Stimulated activated CD4-positive, alpha-beta T cell treated with anti-CD3 and anti-CD28 coated beads, Interleukin-12 subunit alpha, Interleukin-12 subunit beta, amount 100 ng/mL, for 24 hours (primary cell): ENCODE measurements at places on chromosomes 4 and X.

- DNase-seq = no peak
Measured at GRCh38 chr4:38231626-38232025, 271.4 kb downstream of the PTTG2 start.

DNA sequence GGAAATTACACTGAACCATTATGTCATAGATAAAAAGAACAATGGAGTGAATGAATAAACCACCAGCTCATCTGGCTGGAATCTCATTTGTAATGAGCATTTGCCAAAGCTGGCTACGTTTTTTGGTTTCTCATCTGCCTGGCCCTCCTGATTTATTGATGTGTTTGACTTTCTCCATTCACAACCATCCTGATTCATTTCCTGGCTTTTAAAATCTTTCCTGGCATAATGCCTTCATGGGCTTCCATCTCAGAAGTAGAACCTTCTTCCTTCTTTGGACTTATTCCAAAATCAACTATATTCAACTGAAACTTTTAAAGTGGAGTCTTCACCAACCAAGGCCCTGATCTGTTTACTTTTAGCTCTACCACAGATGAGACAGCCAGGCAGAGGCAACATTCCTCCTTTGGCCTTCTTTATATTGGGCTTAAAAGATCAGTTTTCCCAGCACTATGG is 36.0 kb upstream of the ARSJ start:
- DNase-seq = no peak

GRCh38 chr4:4714331-4714730 is 145.1 kb upstream of the MSX1 start:
- DNase-seq = no peak

- DNase-seq = no peak
Measured at GRCh38 chr4:926538-926937, 5.6 kb downstream of the GAK start.

- no peak for DNase-seq
Measured at GRCh38 chrX:20461576-20461975, 194.9 kb upstream of the RPS6KA3 start.

DNA sequence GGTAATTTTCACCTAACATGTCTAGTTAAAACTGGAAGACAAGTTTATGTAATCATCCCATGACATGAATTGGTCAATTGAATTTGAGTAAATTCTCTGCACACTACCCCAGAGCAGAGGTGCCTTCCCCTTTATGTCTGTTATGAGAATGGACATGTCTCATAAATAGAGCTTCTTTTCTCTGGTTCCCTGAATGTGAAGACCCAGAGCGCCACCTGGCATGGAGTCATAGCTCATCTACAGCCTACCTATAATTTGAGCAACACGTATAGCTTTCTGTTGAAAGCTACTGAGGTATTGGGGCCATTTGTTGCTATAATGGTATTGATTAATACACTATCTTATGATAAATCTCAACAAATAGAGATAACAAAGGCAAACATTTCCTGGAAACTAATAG is 626.5 kb upstream of the GALNTL6 start:
- no peak for DNase-seq

DNA sequence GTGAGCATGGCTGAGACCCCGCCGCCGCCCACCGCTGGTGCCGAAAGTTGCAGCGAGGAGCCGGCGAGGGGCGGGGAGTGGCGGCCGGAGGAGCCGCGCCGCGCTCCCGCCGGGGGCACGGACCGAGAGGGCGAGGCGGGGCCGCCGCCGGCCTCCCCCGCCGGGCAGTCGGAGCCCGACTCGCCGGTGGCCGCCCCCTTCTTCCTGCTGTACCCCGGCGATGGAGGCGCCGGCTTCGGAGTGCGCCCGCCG is 16.5 kb downstream of the UTP3 start:
- no peak for DNase-seq

DNA sequence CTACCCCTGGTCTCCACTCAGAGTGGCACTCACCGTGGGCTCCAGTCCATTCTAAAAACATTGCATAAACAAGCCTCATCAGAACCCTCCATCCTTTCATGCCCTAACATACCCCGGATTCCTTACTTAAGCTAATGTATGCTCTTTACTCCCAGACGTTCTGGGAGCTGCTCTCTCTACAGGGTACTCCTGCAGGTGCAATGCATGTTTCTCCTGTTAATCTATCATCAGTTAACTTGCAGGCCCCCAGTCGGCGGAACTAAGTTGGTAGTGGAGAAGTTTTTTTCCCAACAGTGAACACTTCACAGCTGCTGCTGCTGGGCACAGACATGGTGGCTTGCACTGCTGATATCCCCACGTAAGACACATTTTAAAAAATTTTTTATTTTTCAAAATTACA is 161.6 kb upstream of the FAT1 start:
- no peak for DNase-seq

GRCh38 chrX:100999451-100999850 is 29.9 kb downstream of the ARL13A start:
- no peak for DNase-seq
